ENCODE measurements at places on chromosomes 3 and 15.

DNA sequence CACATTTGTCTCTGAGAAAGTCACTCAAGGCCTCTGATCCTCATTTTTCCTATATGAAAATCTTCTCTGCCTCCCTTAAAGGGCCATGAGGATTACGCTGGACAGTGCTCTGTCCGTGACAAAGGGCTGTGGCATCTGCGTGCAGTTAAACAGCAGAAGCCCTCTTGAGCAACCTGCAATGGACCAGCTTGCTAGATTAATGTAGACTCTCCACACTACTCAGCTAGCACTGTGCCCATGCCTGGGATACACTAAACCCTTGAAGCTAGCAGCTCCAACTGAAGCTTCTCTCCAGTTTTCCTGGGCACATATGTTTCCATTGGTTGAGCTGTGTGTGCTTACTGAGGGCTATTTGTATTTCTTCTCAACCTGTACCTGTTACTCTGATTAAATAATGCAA is 303.8 kb downstream of the RPLP1 start:
- DNase-seq, result no peak

- DNase-seq, result peak; percentile 22
Measured at GRCh38 chr15:37094915-37095711, 5.2 kb downstream of the MEIS2 start.

- no peak for DNase-seq
Measured at GRCh38 chr3:20064387-20064786, 24.1 kb downstream of the KAT2B start.

GRCh38 chr3:128998561-128998960 is 2.5 kb upstream of the EFCC1 start:
- DNase-seq, result no peak

GRCh38 chr3:162555761-162556160 is 1059.2 kb downstream of the OTOL1 start:
- DNase-seq, result no peak

GRCh38 chr3:103706671-103707070 is 1271.9 kb downstream of the ZPLD1 start:
- DNase-seq, result no peak

GRCh38 chr3:56884387-56884786 is 82.6 kb upstream of the ARHGEF3 start:
- no peak for DNase-seq

- peak; percentile 12 for DNase-seq
Measured at GRCh38 chr3:74041068-74041675, 416.4 kb upstream of the PDZRN3 start.

- DNase-seq, result no peak
Measured at GRCh38 chr3:191350396-191351090, 20.2 kb upstream of the UTS2B start.

GRCh38 chr3:152835601-152836102 is 721 bp downstream of the P2RY1 start:
- peak; percentile 54 for DNase-seq

GRCh38 chr3:123813876-123814275 is 70.3 kb downstream of the MYLK start:
- no peak for DNase-seq

GRCh38 chr3:135779024-135779423 is 186.5 kb upstream of the PPP2R3A start:
- no peak for DNase-seq

- DNase-seq, result no peak
Measured at GRCh38 chr3:128697341-128697740, 28.6 kb upstream of the RAB7A start.

DNA sequence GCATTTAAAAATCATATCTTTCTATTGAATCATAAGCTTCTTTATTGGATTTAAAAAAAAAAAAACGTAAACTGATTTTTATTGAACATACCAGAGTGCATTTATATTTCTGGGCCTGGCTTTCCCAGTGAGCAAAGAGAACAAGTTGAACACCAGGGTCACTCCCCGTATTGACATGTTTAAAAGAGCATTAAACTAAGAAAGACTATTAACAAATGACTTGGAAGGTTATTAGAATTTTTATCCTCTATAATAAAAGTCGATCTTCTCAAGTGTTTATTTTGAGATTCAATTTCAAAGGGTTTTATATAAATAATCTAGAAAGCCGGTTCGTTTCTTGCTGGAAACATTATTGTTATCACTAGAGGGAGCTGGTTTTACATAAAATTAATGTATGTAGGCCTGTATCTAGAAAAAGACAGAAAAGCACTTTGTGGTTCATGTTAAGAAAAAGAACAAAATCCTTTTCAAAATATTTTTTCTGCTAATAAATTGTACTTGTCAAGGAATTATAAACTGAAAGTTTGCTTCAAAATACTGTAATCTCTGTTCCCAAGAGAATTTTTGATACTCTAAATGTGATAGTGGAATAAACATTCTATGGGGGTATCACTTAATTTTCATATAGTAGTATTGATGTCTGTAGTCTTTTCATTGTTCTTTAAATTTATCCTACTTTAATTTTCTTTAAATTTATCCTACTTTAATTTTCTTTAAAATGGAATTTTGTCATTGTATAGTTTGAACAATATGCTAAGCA is 321.8 kb upstream of the MME start:
- DNase-seq, result peak; percentile 17

DNA sequence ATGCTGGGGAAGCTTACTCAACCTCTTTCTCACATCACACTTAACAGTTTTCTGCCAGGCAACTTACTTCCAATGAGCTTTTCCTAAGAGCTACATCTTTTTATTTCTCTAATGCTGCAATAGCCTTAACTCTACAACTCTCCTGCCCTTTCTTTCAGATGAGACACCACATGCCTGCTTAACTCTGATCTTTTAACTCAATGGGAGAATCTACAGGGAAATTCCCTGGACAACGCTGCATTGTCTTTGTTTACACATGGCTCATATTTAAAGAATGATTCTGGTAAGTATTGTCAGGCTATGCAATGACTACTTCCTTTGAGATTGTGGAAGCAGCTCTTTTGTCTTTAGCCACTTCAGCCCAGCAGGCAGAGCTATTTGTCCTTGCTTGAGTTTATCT is 353.1 kb upstream of the BCHE start:
- peak; percentile 28 for DNase-seq

- DNase-seq, result no peak
Measured at GRCh38 chr3:126448136-126448892, 27.4 kb downstream of the ZXDC start.

GRCh38 chr15:65057549-65057940 is 10.2 kb downstream of the RASL12 start:
- no peak for DNase-seq

DNA sequence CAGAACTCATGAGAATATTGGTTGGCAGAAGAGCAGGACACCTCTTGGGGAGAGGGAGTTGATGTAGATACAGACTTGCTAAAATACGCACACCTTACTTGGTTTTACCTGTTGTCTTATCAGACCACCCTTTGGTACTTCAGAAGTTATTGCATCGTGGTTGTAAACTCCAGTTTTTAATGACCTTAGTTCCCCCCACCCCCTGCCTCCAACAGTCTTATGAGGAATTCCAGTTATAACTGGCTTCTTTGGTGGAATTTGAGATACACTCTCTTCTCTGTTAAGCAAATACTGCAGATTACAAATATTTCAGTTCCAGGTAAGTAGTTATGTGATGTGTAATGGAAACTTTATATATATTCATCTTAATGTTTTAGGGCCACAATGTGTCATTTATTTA is 5.0 kb downstream of the SLC25A38 start:
- no peak for DNase-seq

GRCh38 chr3:133460809-133461208 is 61.0 kb downstream of the BFSP2 start:
- no peak for DNase-seq

DNA sequence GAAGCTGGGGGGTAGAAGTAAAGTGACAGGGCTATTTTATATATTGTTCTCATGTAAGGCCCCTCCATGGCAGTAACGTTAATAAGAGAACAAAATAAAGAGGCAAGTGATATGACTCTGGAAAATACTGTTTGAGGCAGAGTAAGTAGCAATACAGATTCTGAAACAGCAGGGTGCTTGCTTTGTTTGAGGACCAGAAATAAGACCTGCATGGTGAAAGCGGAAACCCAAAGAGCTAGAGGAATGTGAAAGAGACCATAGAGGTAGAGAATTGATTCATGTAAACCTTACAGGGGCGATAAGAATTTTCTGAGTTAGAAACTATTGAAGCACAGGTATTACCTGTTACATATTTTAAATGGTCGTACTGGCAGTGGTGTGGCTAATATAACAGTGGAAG is 1517.1 kb downstream of the SI start:
- no peak for DNase-seq

GRCh38 chr3:65412588-65412987 is 626.1 kb downstream of the MAGI1 start:
- DNase-seq, result peak; percentile 62

- DNase-seq, result no peak
Measured at GRCh38 chr3:106811376-106811775, 565.9 kb upstream of the CCDC54 start.

GRCh38 chr3:38297947-38298711 is 16.0 kb downstream of the SLC22A14 start:
- DNase-seq, result peak; percentile 3

DNA sequence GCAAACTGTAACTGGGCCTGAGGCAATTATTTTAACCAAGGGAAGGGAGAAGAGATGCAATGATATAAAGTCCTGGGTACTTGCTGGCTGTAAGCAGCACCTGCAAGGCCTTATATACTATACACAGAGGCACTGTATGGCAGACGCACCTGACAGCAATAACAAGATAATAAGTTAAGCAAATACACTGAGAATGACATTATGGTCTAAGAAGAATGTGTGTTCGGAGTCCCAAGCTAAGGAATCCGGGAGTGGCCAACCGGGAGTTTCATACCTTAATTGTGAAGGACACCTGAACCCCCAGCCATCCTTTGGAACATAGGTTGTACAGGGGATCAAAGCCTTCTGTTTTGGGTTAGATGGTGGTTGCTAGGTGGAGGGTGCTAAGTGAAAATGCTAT is 13.7 kb downstream of the FAM240A start:
- DNase-seq, result no peak

DNA sequence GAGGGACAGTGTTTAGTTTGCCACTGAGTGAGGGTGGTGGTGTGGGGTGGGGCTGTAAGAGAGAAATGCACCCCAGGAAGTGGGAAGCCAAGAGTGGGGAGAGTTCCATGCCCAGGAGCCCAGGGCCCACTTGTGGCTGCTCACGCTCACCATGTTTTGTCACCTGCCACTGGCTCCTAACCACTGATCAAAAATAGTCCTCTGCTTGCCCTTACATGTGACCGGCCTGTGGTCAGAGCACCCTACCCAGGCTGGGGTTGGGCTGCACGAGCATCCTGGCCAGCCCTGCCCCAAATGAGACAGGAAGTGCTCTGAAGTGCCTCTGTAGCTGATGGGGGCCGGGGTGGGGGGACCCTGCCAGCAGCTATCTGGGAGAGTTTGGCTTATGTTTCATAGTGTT is 216.3 kb downstream of the RPLP1 start:
- DNase-seq, result no peak

DNA sequence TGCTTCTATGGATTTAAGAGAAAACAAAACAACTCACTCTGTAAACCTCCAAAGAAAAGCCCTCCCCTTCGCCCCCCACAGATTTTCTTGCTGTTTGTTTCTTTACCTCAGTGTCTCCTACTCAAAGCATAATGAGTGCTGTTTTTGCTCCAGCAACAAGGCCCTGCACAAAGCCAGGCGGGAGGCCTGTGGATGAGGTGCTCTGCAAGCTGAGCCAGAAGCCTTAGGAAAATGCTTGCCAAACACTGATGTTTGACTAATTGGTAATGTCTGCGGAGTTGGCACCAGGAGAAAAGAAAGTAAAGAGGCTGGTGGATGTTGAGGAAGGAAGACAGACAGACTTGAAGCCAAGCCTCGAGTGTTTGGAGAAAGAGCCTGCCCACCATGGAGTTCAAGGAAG is 99.7 kb downstream of the RARB start:
- DNase-seq, result no peak

DNA sequence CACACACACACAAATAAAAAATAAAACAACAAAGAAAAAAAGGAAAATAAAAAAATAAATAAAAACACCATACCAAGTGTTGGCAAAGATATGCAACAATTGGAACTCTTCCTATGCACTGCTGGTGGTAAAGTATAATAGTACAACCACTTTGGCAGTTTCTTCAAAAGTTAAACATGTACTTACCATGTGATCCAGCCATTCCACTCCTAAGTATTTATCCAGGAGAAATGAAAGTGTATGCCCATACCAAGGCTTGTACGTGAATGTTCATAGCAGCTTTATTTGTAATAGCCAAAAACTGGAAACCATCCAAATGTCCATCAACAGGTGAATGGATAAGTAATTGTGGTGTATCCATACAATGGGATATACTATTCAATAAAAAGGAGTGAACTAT is 17.0 kb downstream of the WDR93 start:
- peak; percentile 30 for DNase-seq

DNA sequence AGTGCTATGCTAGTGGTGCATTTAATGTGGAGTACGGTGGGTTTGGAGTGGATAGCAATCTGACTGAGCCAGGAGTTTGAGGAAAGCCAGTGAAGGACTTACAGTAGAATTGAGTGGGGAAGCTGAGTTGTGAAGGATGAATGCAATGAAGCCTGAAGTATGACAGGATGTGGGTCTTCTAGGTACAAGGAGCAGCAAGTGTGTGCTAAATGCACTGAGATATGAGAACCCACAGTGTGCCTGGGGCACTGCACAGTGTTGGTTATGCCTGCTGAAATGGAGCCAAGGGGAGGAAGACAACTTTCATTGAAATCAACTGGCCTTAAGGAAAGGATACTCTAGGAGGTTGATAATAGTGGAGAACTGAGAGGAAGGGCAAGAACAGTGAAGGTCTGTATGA is 105.5 kb upstream of the MRPL3 start:
- no peak for DNase-seq

DNA sequence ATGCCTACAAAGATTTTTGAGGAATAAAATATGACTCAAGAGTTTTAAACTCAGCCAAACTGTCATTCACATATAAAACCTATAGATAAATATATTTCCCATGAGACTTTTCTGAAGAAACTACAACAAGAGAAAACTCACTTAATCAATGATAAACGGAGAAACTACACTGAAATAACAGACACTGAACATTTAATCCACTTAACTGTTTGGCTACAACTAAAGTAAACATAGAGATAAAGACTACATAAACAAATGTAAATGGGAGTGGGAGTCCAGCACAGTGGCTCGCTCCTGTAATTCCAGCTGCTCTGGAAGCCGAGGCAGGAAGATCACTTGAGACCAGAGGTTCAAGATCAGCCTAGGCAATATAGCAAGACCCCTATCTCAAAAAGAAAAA is 79.2 kb downstream of the MEX3B start:
- DNase-seq, result no peak

GRCh38 chr15:63582718-63583426 is 14.3 kb upstream of the FBXL22 start:
- no peak for DNase-seq
